Activated T-helper 1 cell treated with anti-CD3 and anti-CD28 coated beads, Interleukin-12 subunit alpha, Interleukin-12 subunit beta, Interleukin-2, Interleukin-4 antibody, amounts not matched to agents 30 ng/mL and 10 ng/mL and 1 ng/mL, durations not matched to agents 14 hours and 24 hours and 36 hours (primary cell): ENCODE measurements at places on chromosomes 13 and 19. TPM values are rescaled to one million over a fixed set of nuclear protein-coding genes. Genes with fewer than 3 reads are reported as not detected.

DNA sequence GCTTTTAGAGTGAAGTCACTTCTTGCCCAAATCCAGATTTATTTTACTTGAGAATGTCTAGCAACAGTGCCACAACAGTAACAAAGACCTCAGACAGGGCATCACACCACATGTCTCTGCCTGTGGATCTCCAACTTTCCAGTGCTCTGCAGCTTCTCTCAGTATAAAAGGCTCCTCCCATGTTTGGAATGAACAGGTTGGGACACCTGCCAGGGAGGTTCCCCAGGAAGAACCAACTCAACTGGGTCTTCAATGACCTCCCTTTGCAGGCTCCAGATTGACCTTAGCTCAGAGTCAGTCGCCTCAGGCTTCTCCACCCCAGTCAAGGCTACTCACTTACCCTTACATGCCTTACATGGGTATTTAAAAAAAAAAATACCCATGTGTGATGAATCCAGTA is 3.4 kb downstream of the ZNF823 start:
- H3K36me3 ChIP-seq, result peaks cover 7% of the 10 kb centered on the region
- peaks cover 2% of the 10 kb centered on the region for H3K27me3 ChIP-seq
- no peak for DNase-seq
- H3K4me1 ChIP-seq, result peaks cover 19% of the 10 kb centered on the region
- no peak overlapping the region for H3K27ac ChIP-seq

GRCh38 chr19:55229145-55229788 is 704 bp upstream of the TMEM86B start:
- no peaks in the 10 kb centered on the region for H3K4me1 ChIP-seq
- no peak for DNase-seq
- H3K27ac ChIP-seq, result no peak overlapping the region
- no peaks in the 10 kb centered on the region for H3K27me3 ChIP-seq
- H3K4me3 ChIP-seq, result no peak overlapping the region
- peaks cover 31% of the 10 kb centered on the region for H3K36me3 ChIP-seq

DNA sequence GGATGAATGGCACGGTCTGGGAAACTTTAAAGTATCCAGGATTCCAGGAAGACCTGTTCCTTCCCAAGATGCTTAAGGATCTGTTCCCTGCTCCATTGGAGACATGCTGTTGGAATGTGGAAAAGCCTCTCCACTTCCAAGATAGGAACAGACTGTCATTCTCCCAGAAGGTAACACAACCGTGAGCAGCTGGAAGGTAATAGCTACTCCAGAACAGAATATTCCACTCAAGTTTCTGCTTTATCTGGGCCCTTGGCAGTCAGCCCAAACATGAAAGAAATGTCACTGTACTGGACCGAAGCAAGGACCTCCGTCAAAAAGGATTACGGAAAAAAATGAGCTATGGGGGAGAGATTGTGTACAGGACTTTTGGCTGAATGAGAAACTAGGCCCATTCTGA is 420.9 kb upstream of the NBEA start:
- H3K27me3 ChIP-seq, result no peaks in the 10 kb centered on the region
- H3K4me1 ChIP-seq, result no peaks in the 10 kb centered on the region
- DNase-seq, result no peak

- no peaks in the 10 kb centered on the region for H3K36me3 ChIP-seq
- no peaks in the 10 kb centered on the region for H3K4me1 ChIP-seq
- DNase-seq, result no peak
- H3K27ac ChIP-seq, result no peak overlapping the region
- no peak overlapping the region for H3K4me3 ChIP-seq
Measured at GRCh38 chr13:98738213-98738612, 14.3 kb downstream of the SLC15A1 start.

DNA sequence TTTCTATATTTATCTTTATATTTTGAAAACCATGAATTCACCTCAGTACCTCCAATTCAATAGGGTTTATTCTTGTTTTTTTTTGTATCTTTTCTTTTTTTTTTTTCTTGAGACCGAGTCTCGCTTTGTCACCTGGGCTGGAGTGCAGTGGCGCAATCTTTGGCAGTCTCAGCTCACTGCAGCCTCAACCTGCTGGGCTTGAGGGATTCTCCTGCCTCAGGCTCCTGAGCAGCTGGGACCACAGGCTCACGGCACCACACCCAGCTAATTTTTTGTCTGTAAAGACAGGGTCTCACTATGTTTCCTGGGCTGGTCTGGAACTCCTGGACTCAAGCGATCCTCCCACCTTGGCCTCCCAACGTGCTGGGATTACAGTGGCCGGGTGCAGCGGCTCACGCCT is 23.1 kb upstream of the EVI5L start:
- DNase-seq, result no peak

- H3K27ac ChIP-seq, result no peak overlapping the region
- H3K4me3 ChIP-seq, result no peak overlapping the region
- peaks cover 5% of the 10 kb centered on the region for H3K36me3 ChIP-seq
- H3K27me3 ChIP-seq, result peaks cover 2% of the 10 kb centered on the region
Measured at GRCh38 chr19:48806818-48807589, 3.8 kb downstream of the BCAT2 start.

- H3K27ac ChIP-seq, result peak overlapping the region; percentile 83
- H3K27me3 ChIP-seq, result no peaks in the 10 kb centered on the region
- peaks cover 32% of the 10 kb centered on the region for H3K4me1 ChIP-seq
- H3K4me3 ChIP-seq, result peak overlapping the region; percentile 61
- DNase-seq, result peak; percentile 41
Measured at GRCh38 chr19:4077800-4078684, 11.3 kb upstream of the ZBTB7A start.

GRCh38 chr19:48510421-48511268 is 990 bp downstream of the LMTK3 start:
- peak overlapping the region; percentile 70 for H3K27ac ChIP-seq
- H3K4me3 ChIP-seq, result peak overlapping the region; percentile 87
- peak; percentile 67 for DNase-seq
- H3K4me1 ChIP-seq, result peaks cover 14% of the 10 kb centered on the region
- peaks cover 5% of the 10 kb centered on the region for H3K36me3 ChIP-seq
- H3K27me3 ChIP-seq, result peaks cover 3% of the 10 kb centered on the region

DNA sequence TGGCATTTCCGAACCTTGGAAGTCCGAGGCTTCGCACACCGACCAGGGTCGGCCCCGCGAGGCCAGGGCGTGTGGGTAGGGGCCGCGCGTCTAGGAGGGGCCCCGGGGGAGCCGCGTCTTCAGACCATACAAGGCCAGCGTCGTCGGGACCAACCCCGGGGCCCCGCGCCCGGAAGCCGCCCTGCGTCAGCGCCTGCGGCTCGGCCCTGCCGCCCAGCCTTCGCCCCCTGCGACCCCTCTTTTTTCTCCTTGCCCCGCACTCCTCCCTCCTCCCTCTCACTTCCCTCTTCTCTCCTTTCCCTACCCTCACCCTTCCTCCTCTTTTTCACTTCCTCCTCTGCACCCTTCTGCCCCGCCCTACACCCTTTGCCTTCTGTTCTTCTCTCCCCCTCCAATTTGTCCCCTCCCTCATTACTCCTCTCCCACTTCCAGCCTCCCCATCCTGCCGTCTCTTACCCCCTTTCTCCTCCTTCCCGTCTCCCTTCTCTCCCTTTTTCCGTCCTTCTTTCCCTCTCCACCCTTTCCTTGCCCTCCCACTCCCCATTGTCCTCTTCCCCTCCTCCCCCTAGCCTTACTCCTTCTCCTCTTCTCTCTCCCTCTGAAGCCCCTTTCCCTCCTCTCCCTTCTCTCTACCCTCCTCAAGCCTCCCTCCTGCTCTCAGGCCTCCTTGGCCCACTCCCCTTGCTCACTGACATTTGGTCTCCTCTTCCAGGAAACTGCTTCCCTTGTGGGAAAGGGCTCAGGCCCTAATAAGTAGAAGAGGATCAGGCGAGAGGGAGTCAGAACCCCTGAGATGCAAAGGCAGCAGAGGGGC is 2.2 kb upstream of the PLEKHG2 start:
- H3K4me1 ChIP-seq, result peaks cover 57% of the 10 kb centered on the region
- peak overlapping the region; percentile 96 for H3K4me3 ChIP-seq
- peaks cover 18% of the 10 kb centered on the region for H3K36me3 ChIP-seq
- DNase-seq, result peak; percentile 64
- H3K27ac ChIP-seq, result peak overlapping the region; percentile 86

GRCh38 chr13:50144246-50145160 is 129.3 kb downstream of the KCNRG start:
- no peak overlapping the region for H3K4me3 ChIP-seq
- peaks cover 8% of the 10 kb centered on the region for H3K4me1 ChIP-seq
- H3K27ac ChIP-seq, result no peak overlapping the region
- peaks cover 47% of the 10 kb centered on the region for H3K27me3 ChIP-seq
- DNase-seq, result no peak

- peak overlapping the region; percentile 83 for H3K4me3 ChIP-seq
- H3K4me1 ChIP-seq, result peaks cover 53% of the 10 kb centered on the region
- no peak for DNase-seq
- peaks cover 30% of the 10 kb centered on the region for H3K36me3 ChIP-seq
- H3K27ac ChIP-seq, result peak overlapping the region; percentile 90
- peaks cover 2% of the 10 kb centered on the region for H3K27me3 ChIP-seq
Measured at GRCh38 chr19:3184847-3185460, 776 bp upstream of the NCLN start.

GRCh38 chr19:22144394-22144793 is 52.4 kb downstream of the ZNF676 start:
- no peaks in the 10 kb centered on the region for H3K27me3 ChIP-seq
- no peaks in the 10 kb centered on the region for H3K36me3 ChIP-seq
- no peak overlapping the region for H3K27ac ChIP-seq
- no peaks in the 10 kb centered on the region for H3K4me1 ChIP-seq
- DNase-seq, result no peak

DNA sequence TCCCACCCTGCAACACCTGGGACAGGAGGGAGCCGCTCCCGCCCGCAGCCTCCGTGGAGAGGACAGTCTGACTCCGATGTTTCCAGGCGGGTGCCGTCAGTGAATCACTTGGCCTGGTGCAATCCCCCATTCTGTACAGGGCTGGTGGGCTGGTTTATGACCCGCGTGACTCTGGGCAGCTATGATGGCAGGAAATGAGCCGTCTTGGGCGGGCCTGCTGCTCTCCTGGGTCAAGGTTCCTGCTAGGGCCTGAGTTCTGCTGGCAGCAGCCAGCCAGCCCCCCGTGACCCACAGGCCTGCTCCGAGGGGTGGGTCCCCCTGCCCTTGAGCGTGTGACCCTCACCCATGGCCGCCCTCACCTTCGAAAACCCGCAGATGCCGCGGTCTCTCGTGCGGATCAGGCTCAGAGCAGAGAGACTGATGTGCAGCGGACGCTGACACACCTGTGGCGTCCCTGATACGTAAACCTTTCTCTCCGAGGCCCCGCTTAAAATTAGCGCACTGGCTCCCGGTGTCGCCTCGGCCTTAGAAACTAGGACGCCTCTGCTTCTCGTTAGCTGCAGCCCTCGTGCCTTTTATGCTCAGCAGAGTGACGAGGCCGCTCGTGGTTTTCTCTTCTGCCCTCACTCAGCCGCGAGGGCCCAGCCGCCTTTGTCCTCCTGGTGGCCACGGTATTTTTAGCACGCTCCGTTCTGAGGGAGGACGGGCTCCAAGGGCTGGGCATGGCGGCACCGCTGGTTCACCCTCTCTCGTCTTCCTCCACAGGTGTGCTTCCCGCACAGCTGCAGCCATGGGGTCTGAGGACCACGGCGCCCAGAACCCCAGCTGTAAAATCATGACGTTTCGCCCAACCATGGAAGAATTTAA is 63.4 kb downstream of the KDM4B start:
- no peak for DNase-seq
- H3K4me1 ChIP-seq, result no peaks in the 10 kb centered on the region
- H3K4me3 ChIP-seq, result no peak overlapping the region
- H3K27ac ChIP-seq, result no peak overlapping the region
- peaks cover 11% of the 10 kb centered on the region for H3K36me3 ChIP-seq

GRCh38 chr13:23950736-23951510 is 53.6 kb upstream of the C1QTNF9B start:
- H3K4me1 ChIP-seq, result peaks cover 18% of the 10 kb centered on the region
- no peak overlapping the region for H3K4me3 ChIP-seq
- no peak overlapping the region for H3K27ac ChIP-seq
- no peaks in the 10 kb centered on the region for H3K36me3 ChIP-seq

GRCh38 chr19:824885-825284 is 2.8 kb upstream of the AZU1 start:
- H3K27ac ChIP-seq, result no peak overlapping the region
- no peak for DNase-seq
- no peaks in the 10 kb centered on the region for H3K36me3 ChIP-seq

DNA sequence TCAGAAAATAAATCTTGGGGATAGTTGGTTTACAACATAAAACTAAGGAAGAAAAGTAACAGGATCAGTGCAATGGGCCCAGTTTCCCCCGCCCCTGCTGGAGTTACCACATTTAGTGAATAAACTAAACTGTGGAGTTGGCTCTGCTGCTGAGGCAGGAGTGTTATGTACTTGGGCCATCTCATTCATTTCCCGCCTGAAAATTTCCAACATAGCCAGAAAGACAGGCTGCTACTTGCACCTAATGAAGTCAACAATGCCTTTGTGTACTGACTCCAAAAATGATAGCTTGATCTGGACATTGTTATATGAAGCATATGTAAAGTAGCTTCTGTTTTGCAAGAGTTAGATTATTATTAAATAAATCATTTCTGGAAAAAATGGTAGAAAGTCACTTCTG is 7.9 kb upstream of the RNASEH2B start:
- no peak overlapping the region for H3K27ac ChIP-seq
- peaks cover 6% of the 10 kb centered on the region for H3K4me1 ChIP-seq
- peaks cover 5% of the 10 kb centered on the region for H3K36me3 ChIP-seq
- DNase-seq, result no peak
- no peaks in the 10 kb centered on the region for H3K27me3 ChIP-seq

The MYO16 gene
- not detected in 2 replicates for total RNA-seq

The TNFSF13B gene
- 2.9 and 3.4 TPM in 2 replicates for total RNA-seq

The CEACAM1 gene
- 8.2 and 9.6 TPM in 2 replicates for total RNA-seq

The PCDH9 gene
- 0.21 and 0.27 TPM in 2 replicates for total RNA-seq

The DIAPH3 gene
- 22.8 and 24.6 TPM in 2 replicates for total RNA-seq

The ZNF433 gene
- 0.39 TPM in 1 of 2 replicates, not detected in the other for total RNA-seq

The CCDC70 gene
- not detected in 2 replicates for total RNA-seq

The PAN3 gene
- total RNA-seq, result 36.1 and 37.0 TPM in 2 replicates
